Femur (tissue), 1 donor: ENCODE measurements at places on chromosomes 7 and 10.

- no peak for DNase-seq
These were observed 166.3 kb downstream of the LCOR start for GRCh38 chr10:96998329-96998888.

GRCh38 chr10:78292982-78293865 lies 259.6 kb downstream of the RPS24 start:
- DNase-seq = peak; percentile 65

- DNase-seq = no peak
These were observed 9.8 kb upstream of the MAPK8 start for GRCh38 chr10:48296576-48297098.

- peak; percentile 24 for DNase-seq
These were observed 453.1 kb downstream of the SORCS1 start for GRCh38 chr10:106711313-106711906.

GRCh38 chr10:14588084-14588937 lies 186.4 kb downstream of the FAM107B start:
- DNase-seq = no peak

DNA sequence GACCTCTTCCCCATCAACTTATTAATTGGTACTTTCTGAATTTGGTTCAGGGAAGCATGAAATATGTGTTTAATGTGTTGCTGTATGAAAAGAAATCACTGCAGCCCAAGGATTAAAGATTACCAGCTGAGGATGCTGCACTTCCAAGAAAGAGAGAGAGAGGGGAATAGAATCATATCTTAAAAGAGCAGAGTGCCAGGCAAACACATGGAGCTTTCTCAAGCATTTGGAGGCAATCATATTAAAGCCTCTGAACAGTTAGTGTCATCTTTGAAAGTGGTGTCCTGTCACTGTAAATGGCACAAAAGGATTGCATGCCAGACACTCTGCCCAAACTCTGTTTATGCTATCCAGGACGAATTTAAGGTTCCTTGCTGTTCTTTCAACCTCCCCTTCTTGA lies 386.7 kb downstream of the SORCS1 start:
- DNase-seq = no peak

DNA sequence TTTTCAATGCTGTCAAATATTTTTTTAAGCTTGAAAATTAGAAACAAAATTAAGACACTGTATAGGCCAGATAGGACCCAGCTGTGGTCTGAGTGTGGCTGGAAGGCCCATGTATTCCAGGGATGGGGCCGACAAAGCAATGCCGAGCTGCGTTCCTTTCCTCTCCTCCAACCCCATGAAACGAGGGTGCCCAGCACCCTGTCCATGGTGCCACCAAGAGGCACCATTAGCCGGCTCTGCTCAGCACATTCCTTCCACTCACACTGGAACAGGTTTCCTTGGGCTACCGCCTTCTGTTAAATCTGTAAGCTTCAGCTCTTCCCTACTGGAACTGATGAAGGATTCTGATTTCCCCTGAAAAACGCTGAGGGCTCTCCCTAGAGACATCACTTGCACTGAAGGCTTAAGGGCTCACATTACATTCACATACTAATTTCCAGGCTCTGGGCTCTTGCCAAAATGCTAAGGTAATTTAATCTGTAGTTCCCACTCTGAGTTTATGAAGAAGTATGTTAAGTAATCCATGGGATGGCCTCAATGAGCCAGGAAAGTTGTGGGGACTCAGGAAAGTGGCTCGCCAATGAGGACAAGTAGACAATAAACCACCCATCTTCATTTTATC lies 73.7 kb upstream of the CAMK2B start:
- no peak for DNase-seq

- peak; percentile 84 for DNase-seq
These were observed 1.1 kb downstream of the DDIT4 start for GRCh38 chr10:72274730-72275350.

- DNase-seq = no peak
These were observed 93.7 kb downstream of the SEMA3A start for GRCh38 chr7:84100866-84101265.

DNA sequence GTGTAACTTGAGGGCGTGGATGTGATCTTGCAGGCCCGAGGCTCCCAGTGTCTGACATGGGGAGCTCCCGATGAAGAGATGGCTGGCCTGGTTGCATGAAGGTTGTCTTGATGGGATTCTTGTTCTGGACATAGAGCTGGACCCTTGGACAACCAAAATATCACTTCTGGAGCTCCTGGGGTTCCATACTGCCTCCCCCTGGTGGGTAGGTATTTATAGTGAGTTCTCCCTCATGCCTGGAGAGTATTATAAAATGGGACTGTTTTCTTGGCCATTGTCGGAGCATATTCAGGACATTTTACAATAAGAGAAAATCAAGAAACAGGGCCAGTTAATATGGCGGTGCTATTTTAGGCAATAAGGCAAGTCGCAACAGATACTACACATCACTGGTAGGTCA lies 32.6 kb upstream of the GIMAP8 start:
- no peak for DNase-seq

GRCh38 chr7:151745706-151746105 lies 131.2 kb downstream of the PRKAG2 start:
- DNase-seq = peak; percentile 11

DNA sequence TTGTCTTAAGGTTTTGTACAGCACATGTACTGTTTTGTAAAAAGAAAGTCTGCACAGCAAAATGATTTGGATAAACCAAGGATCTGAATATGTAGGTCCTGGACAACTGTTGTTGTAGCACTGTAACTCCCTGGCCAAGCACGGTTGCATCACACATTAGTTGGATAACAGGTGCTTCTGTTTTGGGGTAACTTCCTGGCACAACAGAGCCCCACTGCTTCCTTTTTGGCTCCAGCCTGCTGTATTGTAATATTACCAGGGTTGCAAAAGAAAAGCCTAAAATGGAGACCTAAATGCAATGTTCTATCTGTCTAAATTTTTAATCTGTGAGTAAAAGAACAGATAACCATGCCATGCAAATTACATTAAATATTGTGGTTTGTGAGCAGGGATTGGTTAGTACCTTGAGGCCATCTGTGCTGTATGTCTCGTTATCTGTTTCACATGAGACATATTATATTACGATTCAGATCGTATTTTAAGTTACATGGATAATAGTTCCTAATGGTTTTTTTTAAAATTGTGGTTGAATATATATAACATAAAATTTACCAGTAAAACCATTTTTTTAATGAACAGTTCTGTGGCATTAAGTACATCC lies 27.5 kb upstream of the WAC start:
- DNase-seq = no peak

DNA sequence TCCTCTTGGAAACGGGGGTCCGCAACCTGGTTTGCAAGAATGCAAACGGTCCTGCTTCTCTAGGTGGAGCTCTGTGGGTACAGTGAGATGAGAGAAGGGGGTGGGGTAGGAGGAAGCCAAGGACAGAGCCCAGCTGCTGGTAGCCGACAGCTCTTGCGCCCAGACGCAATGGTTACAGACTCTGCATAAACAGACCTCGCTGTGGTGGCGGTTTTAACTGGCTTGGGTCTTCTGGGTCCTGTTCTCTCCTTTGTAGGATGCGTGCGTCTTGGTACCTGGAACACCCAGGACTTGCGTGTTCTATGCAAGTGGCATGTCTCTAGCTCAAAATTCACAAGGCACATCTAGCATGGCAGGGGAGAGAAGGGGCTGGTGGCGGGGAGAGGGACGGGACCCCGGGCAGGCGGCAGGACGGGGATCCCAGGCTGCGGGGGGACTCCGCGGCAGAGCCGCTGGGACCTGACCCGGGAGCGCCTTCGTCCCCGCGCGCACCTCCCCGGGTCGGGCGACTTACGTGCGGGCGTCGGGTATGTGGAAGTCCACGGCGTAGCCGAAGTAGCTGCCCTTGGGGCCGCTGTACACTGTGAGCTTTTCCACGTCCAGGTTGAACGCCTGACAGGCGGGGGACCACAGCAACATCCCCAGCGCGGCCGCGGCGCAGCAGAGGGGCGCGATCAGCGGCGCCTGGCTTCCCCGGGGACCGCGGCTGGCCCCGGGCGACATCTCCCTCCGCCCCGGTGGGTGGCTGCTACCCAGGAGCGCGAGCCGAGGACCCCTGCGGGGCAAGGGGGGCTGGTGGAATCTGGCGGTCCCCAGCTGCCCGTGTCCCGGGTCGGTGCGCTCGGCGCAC lies 448 bp downstream of the ITGA8 start:
- peak; percentile 43 for DNase-seq

- no peak for DNase-seq
These were observed 4.7 kb upstream of the FRMPD2 start for GRCh38 chr10:48279081-48279751.

DNA sequence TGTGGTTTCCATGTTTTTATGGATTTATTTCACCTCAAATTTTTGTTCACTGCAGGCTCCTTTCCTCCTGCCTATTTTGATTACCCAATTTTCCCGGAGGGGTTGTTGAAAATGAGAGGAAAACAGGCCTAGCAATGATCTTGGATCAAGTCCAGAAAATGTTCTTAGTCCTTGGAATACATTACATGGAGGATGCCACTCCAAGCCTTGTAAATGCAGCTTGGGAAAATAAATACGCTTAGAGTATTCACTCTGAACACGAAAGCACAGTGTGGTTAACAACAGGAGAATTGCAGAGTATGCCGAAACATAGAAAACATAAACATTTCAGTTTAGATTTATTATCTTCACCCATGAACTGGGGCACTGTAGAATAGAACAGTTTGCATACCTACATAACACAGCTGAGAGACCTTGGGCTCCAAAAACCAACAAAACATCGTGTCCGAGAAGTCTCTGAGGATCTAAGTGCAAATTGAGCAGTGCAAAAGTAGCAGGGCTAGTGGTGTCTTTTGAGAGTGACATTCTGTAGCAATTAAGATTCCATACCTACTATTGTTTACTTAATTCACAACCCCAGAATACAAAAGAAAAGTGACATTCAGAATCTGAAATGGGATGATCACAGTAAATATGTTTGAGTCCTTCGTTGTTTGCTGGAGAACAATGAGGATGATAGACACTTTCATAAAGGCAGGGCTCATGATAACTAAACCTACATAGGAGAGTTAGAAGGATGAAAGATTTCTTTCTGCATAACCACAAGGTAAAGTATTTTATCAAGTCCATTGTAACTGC lies 7.6 kb upstream of the CD36 start:
- no peak for DNase-seq

GRCh38 chr10:75408509-75408875 lies 6.9 kb upstream of the ZNF503 start:
- no peak for DNase-seq

- DNase-seq = no peak
These were observed 1.9 kb downstream of the TSPAN33 start for GRCh38 chr7:129146237-129146979.

DNA sequence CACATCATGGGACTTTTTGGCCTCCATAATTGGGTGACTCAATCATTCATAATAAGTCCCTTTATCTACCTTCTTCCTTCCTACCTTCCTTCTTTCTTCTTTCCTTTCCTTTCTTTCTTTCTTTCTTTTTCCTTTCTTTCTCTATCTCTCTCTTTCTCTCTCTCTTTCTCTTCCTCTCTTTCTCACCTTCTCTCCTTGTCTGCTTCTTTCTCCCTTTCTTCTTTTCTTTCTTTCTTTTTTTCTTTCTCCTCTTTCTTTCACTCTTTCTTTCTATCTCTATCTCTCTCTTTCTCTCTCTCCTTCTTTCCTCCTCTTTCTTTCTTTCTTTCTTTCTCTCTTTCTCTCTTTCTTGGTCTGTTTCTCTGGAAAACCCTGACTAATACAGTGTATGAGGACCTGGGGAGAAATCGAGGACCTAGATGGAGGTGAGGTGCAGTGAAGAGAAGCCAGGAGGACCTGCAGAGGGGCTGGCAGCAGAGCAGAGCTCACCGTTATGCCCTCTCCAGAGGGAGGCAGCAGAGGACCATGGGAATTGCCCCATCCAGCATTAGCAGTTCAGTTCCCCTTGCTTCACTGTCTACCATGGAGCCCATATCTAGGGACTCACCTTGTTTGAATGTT lies 52.7 kb upstream of the BTRC start:
- DNase-seq = peak; percentile 31

- DNase-seq = no peak
These were observed 5.6 kb downstream of the CCSER2 start for GRCh38 chr10:84333864-84334451.

DNA sequence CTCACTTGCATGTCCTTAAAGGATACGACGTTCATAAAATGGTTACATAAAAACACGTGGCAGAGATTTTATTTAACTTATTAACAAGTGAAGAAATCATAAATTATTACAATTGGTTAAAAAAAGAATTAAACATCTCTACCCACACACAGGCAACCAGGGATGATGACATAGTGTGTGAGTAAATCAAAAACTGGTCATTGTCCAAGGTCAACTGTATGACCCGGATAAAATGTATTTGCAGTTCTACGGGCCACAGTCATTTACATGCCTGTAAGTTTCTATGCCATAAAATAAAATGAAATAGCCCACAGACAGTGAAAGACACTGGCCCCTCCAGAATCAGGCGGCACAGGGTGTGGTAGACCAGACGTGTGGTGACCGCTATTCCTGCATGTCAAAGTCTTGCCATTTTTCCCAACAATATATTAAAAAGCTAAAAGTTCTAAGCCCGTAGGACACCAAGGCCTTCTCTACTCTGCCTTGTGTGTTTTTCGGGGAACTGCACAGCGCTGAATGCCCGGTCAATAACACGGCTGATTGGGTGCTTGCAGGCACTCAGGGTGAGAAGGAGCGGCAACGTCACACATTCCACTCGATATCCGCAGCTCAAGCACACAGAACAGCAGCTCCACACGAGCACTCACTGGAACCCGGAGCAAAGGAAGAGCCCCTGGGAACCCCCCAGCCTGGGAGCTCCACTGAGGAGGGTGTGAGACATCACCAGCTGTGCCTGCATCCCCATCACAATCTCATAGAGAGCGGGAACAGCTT lies 143.3 kb upstream of the PPP2R2D start:
- no peak for DNase-seq

DNA sequence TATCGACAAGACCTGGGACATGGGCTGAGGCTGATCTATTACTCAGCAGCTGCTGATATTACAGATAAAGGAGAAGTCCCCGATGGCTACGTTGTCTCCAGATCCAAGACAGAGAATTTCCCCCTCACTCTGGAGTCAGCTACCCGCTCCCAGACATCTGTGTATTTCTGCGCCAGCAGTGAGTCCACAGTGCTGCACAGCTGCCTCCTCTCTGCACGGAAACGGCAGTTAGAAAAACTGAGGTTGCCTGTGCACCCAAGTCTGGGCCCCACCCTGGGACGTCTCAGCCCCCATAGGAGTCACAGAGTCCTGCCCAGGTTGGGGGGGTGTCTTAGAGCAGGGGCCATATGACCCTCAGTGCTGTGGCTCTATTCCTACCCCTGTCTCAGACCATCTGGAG lies 167.4 kb upstream of the PRSS58 start:
- DNase-seq = no peak

DNA sequence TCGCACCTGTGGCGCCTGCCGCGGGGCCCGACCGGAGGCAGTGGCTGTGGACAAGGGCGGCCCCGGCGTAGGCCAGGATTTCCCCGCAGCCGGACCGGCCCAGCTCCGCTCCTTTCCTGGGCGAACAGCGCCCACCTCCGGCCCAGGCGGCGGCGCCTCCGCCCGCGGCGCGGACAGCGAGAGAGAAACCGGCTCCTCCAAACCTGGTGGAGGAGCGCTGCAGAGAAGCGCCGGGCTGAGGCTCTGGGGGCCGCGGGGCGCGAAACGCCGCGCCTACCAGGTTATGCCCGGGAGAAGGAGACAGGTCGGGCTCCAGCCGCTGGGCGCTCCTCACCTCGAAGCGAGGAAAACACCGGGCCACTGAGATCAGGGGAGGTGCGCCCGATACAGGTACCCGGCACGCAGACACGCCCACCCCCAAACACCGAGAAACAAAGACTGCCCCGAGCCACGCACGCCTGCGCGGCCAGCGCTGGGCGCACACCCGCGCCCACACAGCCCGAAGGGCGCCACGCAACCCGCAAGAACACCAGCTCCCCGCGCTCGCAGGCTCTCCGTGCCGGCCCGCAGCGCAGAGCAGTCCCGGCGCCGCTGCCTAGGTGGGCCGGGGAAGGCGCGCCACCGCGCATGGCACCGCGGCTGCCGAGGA lies 3.3 kb downstream of the GRID1 start:
- DNase-seq = peak; percentile 51
